ENCODE measurements at places on chromosomes 2 and 18.

DNA sequence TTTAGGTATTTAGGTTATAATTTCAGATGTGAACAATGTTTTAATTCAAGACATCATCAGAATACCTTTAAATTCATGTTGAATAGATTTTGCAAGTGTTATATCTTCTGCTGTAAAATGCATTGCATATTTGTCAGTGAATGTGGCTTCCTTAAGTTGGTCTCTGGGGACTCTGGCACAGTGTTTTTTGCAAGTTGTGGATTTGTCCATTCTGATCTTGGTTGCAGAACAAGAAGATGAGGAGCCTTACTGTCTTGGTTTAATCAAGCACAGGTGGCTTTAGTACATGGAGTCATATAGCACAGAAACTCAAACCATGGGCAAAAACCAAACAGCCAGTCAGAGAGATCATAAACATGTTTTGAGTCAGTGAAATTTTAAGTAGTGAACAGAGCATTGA lies 135.7 kb downstream of the ARHGAP28 start:
- DNase-seq: no peak

DNA sequence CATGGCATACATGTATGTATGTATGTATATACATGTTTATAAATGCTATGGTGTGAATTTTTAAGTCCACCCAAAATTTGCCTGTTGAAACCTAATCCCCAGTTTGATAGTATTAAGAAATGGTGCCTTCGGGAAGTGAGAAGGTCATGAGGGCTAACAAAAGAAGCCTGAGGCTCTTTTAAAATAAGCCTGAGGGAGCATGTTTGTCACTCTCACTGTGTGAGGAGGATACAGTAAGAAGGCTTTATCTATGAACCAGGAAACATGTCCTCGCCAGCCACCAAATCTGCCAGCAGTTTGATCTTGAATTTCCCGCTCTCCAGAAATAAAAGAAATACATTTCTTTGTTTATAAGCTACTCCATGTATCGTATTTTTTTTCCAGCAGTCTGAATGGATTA lies 163.0 kb upstream of the LINC00305 start:
- no peak for DNase-seq

DNA sequence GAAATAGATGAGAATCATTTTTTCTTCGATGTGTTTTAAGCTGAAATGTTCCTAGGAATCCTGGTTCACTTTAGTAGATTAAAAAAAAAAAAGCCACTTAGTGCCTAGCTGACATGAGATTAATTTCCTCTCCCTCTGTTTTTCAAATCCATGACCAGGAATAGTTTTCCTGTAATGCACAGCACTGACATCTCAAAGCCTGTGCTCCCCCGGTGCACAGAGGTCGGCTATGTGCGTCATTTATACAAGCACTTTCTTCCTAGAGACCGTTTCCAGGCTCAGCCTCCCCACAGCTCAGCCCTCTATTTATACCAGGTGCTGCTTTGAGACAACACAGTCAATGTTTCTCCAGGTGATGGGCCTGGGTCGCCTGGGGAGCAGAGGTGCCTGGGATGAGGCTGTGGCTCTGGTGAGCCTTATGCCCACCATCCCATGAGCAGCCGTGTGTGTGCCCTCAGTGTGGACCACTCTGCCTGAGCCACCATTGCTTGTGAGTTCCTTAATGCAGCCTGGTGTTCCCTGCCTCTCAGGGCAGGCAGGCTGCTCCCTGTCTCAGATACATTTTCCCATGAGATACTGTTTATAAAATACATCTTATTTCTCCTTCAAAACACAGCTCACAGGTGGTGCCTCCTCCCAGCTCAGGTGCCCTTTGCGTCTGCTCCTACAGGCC lies 515.7 kb upstream of the HS6ST1 start:
- DNase-seq: no peak

- DNase-seq: peak; percentile 52
Observed at GRCh38 chr2:207165121-207166038, at the start of gene KLF7. TSS of gene KLF7 (minus strand) at chr2:207165948. CDS start at chr2:207165568, 380 bp downstream.

DNA sequence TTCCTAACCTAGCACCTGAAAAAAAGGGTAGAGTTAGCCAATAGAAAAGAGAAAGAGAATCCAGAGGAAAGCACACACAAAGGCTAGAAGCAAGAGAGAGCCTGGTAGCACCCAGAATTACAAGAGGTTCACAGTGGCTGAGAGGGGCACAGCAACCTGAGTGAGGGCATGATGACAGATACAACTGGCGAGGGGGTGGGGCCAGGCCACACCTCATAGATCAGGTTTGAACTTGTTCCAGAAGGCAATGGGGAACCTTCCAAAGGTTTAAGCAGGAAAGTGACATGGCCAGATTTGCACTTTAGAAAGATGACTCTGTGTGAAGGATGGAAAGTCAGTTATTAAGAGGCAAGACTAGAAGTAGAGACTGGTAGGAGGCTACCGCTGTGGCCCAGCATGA lies 148.0 kb downstream of the TTC32 start:
- no peak for DNase-seq

DNA sequence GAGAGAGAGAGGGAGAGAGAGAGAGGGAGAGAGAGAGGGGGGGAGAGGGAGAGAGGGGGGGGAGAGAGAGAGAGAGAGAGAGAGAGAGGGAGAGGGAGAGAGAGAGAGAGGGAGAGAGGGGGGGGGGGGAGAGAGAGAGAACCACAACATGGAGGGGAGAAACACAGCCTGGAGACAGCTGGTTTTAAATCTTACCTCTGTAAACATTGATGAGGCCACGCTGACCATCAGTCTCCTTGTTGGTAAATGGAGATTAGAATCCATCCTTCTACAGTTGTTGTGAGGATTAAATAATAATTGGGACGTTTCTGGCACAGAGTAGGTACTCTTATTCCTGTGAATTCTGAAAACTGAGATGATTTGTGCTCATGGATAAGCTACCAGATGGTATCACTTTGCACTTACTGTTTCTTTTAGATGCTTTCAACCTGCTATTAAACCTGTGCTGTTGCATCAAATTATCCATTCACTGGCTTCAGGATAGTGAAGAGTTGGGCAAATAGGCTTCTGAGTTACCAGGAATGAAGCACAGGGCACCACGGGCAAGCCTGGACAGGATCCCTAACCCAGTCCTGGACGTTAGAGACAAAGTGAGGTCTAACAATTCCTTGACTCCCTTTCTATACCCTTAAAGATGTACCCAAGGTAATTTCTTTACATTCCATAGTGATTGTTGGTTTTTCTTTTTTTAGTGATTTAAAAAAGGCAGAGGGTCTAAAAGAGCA lies 318.1 kb downstream of the ZNF521 start:
- no peak for DNase-seq

- peak; percentile 3 for DNase-seq
Observed at GRCh38 chr2:71801969-71802368, 345.7 kb downstream of the CYP26B1 start.

DNA sequence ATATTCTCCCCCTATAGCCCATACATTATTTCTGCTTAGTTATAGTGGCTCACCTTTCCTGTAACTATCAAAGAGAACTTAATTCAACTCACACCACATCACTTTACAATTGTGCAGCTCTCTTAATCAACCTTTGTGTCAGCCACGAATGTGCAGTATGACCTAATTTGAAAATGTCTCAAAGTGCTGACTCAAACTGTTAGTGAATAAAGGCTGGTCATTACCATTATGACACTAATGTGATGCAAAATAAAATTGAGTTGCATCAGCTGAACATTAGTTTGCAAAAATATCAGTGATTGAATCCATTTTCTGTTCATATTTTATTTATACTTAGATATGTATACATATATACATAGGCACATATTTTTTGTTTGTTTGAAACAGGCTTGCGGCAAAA lies 251.8 kb downstream of the MEIS1 start:
- DNase-seq: no peak

DNA sequence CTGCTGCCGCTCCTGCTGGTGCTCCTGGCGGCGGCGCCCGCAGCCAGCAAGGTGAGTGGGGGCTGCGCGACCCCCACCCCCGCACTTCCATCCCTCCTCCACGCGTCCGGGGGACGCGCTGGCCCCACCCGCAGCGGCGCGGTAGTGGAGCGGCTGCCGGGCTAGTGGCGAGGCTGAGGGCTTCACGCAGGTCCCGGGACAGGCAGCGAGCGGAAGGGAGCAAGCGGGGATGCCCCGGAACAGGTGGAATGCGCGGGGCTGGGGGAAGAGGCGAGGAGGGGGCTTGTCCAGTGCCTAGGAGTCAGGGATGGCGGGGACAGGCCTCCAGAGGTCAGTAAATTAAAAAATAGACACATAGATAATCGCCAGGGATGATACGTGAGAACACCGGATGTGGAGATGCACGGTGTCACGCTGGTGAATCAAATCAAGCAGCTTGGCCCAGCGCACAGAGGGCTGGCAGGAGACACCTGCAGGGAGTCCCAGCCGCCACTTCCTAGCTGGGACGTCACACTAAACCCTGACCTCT lies 403 bp downstream of the COL4A3 start:
- DNase-seq: peak; percentile 34

- no peak for DNase-seq
Observed at GRCh38 chr2:204343685-204344084, 201.6 kb upstream of the PARD3B start.

GRCh38 chr2:16522031-16522831 lies 143.4 kb downstream of the CYRIA start:
- no peak for DNase-seq

- peak; percentile 12 for DNase-seq
Observed at GRCh38 chr2:79512442-79513401, at the start of gene CTNNA2. TSS of gene CTNNA2 (plus strand) at chr2:79513051.

DNA sequence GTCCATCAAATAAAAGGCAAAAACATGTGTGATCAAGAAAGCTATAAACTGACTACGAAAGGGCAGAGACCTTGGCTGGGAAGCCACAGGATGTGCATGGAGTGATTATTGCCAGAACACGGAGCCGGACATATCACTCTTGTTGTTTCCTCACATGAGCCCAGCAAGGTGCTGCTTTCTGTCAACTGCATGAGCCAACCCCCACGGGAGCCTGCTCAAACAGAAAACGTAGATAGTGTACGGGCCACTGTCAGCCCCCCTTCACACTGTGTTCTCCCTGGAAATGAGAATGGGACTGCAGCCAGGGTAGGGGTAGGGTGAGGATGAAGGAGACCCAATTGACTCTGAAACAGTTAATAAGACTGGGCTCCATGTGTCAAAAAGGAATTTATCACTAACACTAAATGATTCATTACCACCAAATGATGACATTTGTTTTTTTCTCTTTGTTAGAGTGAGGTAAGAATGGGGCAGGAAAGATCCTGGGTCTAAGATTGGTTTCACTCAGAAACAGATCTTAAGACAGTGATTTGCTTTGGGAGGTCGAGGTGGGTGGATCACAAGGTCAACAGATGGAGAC lies 235.8 kb downstream of the MREG start:
- DNase-seq: no peak

- DNase-seq: no peak
Observed at GRCh38 chr2:150812664-150813367, 325.3 kb upstream of the RND3 start.

DNA sequence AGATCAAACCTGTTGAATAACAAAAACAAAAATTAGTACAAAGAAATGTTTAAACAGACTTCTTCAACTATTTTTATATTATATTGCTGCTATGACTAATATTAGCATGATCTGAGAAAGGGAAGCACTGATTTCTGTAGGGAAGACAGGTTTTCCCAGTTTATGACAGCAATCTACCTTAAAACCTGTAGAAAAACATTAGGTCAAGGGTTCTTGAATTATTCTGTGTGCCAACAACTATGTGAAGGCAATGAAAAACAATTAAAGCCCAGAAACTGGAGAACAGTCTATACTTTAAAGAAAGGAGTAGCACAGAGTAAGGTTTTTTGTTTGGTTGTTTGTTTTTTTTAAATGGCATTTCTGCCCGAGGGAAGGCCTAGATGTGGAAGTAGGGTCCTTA lies 23.3 kb downstream of the PUM2 start:
- no peak for DNase-seq

DNA sequence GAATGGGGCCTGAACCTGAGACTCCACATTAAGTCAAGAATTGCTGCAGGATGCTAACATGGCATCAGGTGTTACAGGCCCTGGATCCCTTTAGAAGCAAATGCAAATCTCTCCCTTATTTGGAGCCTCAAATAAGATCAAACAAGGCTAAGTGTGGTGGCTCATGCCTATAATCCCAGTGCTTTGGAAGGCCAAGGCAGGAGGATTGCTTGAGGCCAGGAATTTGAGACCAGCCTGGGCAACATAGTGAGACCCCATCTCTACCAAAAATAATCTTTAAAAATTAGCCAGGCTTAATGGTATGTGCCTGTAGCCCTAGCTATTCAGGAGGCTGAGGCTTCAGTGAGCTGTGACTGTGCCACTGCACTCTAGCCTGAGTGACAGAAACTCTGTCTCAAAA lies 89.4 kb downstream of the DYM start:
- DNase-seq: no peak

DNA sequence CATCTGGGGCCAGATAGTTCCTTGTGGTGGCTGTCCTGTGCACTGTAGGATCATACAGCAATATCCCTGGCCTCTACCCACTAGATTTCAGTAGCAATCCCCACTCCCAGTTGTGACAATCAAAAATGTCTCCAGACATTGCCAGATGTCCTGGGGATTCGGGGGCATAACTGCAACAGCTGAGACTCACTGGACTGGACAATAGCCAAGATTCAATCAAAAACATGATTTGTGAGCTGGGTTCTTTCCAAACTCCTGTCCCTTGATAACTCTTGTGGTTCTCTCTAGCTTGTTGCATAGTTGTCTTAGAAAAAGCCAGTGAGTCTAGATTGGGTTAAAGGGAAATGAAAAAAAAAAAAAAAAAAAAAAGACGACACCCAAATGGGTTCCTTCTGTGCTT lies 293.4 kb downstream of the CELF4 start:
- no peak for DNase-seq

DNA sequence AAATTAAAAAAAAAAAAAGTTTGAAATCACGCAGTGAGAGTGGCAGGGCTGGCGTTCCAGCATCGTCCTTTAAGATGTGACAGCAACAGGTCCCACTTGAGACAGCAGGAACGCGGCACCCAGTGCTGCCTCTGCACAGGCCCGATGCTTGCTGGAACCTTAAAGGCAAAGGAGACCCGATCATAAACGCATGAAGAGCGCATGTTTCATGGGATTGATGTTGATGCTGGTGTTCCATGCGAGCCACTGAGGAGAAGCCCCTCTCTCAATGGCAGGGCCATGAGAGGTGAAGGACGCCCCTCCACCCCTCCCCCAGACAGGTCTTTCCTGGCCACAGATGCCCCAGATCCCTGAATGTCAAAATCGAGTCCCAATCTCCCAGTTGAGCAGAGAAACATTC lies 17.9 kb upstream of the ALPI start:
- DNase-seq: no peak

DNA sequence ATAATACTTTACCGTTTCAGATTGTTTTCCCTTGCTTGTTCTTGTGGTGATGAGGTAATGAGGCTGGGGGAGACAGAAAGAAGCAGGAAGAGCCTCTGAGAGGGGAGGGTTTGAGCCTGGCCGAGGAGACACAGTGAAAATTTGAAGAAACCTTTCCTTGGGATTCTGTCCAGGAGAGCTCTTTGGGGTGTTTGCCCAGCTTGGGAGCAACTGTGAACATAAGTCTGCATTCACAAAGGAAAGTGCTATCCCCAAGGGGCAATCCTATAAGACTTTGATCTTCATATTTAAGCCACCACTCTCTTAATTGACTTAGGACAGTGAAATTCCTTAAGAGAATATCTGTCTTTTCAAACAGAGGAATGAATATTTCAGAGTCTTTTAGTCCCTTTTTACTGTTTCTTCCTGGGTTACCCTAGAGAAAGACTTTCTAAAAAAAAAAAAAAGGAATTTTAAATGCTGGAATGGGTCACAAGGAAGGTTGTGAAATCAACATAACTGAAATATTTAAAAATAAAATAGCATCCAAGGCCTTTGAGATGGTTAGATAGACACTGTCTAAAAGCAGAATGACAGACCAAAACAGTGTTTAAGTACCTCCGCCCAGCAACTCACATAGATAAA lies 52.5 kb upstream of the STAM2 start:
- no peak for DNase-seq

All from activated CD4-positive, alpha-beta T cell treated with anti-CD3 and anti-CD28 coated beads, Interleukin-2, amount 50 U/mL, for 48 hours (primary cell).